ENCODE measurements at places on chromosomes 3 and 15.

DNA sequence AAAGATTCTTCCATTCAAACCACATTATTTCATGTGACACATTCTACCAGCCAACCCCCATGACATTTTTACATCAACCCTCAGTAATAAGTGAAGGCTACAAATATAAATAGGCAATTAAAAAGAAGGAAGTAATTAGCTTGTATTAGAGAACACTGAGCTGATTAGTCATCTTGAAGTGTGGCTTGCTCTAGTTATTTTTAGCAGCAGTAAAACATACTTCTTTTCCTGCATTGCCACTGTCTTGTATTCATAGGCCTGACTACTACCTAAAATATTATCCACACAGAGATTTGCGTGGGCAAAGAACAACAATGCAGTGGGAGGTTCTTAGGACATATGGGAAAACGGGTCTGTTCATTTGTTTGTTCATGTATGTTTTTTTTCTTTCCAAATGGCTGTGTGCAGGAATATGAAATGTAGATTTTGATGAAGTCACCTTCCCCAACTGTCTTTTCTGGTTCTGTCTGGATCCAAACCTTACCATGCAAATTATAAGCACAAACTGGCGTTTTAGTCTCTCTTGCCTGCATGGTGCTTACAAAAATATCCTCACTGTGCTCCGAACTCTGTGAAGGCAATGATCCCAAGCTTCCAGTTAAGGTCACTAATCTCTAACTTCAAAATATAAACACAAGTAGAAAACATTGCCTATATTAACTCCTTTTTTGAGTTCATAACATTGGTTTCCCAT lies 31.5 kb upstream of the TM4SF4 start:
- DNase-seq = no peak

DNA sequence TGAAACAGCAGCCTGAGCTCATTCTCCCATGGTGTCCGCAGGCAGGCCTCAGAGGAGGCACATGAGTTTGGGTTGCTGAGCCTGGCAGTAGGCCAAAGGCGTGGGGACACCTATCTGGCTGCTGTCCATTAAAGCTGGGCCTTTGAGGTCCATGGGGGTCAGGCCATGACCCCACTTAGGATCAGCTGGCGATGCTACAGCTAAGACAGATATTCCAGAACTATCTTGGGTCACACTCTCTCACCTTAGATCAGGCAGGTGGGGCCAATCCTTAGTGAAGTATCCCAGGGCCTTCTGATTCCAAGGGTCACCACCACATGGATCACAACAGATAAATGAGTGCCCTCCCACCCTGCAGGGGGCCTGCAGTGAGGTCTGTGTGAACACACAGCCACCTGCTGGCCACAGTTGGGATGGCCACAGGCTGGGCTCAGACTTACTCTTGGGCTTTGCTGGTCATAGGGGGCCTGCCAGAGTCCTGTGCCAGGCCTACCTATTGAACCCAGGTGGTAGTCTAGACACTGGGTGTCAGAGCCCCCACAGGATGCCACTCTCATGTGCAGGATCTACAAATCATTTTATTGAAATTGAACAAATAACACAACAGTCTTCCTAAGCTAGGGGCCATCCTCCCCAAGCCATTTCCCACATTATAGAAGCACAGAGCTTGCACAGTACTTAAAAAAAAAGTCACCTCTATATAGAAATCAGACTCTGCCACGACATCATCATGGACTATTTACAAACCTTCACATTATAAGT lies 2.0 kb upstream of the HYAL2 start:
- no peak for DNase-seq

- DNase-seq = no peak
Observed at GRCh38 chr3:194117104-194117845, 18.7 kb upstream of the HES1 start.

DNA sequence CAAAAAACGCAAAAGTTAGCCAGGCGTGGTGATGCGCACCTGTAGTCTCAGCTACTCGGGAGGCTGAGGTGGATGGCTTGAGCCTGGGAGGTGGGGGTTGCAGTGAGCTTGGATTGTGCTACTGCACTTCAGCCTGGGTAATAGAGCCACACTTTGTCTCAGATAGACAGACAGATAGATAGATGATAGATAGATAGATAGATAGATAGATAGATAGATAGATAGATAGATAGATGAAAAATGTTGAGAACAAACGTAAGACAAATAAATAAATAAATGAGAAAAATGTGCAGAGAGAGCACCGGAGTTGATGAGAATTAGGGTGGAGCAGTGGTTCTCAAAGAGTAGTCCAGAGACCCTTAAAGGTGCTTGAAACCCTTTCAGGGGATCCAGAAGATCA lies 58.4 kb upstream of the ARL8B start:
- DNase-seq = no peak

GRCh38 chr3:132090921-132091320 lies 56.1 kb upstream of the CPNE4 start:
- DNase-seq = no peak

DNA sequence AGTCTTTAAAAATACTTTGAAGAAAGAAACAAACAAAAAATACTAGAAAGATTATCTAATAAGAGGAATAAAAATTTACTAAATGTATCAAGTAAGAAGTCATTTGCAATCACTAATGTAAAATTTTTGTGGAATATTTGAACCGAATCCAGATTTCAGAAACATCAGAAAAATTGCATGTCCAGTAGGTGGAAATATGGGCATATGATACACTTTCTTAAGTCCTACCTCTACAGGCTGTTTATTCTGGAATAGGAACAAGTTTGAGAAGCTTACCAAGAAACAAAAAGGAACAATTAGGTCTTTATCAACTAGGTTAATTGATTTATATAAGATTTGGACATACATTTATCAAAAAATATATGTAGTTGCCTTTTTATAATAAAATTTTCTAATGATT lies 292.9 kb upstream of the ROBO1 start:
- DNase-seq = no peak

DNA sequence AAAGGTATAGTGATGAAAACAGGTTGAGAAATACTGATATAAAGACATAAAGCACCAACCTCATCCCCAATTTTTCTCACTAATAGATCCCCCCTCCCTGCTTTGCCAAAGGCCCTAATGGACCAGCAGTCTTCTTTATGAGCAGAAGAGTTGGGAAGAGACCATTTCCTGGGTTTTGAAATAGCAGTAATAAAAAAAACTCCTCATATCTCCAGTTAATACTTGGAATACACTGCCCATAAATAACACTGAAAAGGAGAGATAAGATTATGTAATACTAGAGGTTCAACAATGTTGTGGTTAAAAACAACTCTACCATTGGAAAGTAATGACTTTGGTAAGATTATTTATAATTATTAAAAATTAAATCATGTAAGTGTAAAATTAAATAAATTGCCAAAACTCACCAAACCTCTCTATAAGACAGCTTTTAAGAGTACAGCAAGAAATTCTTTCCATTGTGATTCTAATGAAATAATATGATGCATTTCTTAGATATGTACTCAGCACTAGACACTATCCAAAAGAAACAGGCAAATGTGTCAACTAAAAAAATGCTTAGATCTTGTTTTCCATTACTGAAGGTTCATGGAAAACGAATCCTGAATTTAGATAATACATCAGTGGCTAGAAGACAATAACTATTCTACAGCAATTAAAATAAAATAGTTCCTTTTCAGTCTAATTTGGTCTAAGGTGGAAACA lies 88.2 kb downstream of the FAIM start:
- no peak for DNase-seq

DNA sequence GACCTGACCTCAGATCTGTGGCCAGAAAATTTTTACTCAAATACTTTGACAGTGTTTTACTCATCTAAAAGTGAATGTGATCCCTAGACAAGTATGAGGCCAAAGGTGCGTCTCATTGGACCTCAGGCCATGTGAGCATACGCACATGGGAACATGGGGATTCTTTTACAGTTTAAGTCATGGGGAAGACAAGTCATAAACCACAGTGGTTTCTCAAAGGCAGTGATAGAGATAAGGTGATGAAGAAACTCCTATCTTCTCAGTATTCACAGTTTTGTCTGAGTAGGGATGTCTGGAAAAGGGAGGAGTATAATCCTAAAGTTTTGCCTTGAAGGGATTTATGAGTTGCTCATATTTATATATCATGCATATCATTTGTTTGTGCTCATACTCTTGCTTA lies 173.8 kb downstream of the FNDC3B start:
- DNase-seq = no peak

DNA sequence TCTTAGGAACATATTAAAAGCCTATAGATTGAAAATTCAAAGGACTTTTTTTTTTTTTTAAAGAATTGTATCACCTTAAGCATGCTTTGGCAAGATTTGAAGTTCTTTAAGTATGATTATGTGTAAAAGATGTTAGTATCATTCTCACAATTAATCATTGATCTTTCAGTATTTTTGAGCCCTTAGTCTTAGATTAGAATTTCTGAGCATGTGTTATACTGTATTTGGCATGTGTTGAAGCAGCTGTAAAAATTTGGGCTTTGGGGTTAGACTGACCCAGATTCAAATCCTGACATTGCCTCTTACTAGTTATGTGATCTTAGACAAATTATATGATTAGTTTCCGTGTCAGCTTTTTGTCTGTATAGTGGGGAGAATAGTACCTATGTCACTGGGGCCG lies 6.3 kb downstream of the OXSR1 start:
- no peak for DNase-seq

- DNase-seq = no peak
Observed at GRCh38 chr15:74827614-74828013, 1.2 kb downstream of the CPLX3 start.

DNA sequence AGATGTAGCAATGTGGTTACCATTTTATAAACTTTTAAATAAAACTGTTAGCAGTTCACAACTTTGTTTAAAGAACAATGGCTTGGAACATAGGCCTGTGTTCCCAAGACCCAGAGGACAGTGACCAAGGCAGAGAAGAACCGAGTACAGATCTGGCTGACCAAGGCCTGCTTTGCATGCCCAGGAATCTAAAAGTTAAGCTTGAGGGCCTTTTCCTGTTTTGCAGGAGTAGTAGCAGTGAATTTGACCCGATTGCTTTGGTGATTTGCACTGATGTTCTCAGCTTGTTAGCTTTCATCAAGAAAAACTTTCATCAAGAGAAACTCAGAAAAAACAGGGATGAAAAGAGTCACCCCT lies 9.9 kb downstream of the FILIP1L start:
- no peak for DNase-seq

GRCh38 chr3:49158103-49158709 lies 7.9 kb downstream of the CCDC71 start:
- no peak for DNase-seq

- DNase-seq = no peak
Observed at GRCh38 chr3:73401616-73402279, 223.0 kb downstream of the PDZRN3 start.

DNA sequence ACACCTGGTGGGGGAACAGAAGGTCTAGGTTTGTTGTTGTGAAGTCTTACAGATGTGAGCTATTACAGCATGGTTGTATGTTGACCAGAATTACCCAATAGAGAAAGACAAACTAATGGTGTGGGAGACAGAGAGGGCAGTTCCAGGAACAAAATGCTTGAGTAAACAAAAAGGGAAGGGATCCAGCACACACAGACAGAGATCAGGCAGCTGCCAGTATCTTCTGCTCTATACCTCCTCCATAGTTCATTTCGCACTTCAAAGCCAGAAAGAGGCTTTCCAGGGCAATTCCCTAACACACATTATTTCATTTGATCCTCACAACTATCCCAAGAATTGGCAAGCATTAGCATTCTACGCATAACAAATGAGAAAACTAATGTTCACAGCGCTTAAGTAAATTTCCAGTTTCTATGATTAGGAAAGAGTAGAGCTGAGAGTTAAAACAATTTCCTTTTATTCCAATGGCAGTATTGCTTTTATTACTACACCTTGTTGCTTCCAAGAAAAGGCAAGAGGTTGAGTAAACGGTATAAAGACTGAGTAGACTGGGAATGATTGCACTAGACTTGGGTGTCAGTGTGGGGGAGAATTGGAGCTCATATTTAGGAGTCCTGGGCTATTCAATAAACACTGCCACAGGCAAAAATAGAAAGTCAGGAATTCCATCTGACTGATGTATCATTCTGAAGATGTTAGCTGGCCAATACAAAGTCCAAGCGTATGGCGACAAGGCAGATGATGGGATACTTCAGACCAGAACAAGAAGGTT lies 39.7 kb upstream of the ZNF280D start:
- DNase-seq = no peak

- DNase-seq = no peak
Observed at GRCh38 chr3:30970183-30970582, 75.7 kb upstream of the GADL1 start.

DNA sequence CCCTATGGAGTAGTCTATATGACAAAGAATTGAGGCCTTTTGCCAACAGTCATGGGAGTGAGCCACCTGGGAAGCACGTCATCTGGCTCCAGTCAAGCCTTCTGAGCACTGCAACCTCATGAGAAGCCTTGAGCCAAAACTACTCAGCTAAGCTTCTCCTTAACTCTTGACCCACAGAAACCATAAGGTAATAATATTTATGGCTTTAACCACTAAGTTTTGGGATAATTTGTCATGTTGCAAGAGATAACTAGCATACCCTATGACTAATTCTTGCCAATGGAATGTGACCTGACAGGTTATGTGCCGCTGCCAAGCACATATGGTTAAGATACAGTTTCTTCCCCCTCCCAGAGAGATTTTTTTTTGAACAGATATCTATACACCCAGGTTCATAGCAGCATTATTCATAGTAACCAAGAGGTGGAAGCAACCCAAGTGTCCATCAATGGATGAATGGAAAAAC lies 11.8 kb upstream of the SLC6A11 start:
- no peak for DNase-seq

DNA sequence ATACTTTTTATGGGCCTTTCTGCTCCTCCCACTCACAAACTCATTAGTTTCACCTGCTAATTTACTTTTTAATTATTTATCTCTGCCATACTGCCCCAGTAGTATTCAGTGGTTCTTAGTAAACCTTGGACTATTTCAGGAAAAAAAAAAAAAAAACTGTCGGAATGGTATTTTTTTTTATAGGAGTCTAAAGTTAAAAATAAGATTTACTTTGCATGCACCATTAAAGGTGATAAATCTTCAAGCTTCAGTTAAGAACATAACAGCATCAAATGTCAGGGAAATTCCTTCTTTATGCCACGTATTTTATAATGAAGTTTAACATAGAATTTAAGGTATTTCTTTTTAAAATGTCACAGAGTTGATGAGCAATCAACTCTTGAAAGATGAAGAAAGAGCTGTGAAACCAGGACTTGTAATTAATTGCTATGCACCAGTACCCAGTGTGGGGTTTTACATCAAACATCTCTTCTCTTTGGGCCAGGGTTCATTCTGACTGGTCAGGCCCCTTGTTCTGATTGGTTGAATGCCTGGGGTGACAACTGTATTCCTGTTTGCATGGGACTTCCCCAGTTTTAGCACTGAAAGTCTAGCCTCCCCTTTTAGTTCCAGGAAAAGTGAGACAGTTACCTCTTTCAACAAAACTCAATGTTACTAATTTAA lies 40.3 kb upstream of the PTPRG start:
- DNase-seq = no peak

- no peak for DNase-seq
Observed at GRCh38 chr15:76381366-76381765, 44.8 kb downstream of the ISL2 start.

- no peak for DNase-seq
Observed at GRCh38 chr3:24646790-24647189, 152.1 kb upstream of the THRB start.
